ENCODE measurements at places on chromosomes 3 and 15. TPM values are rescaled to one million over a fixed set of nuclear protein-coding genes. Genes with fewer than 3 reads are reported as not detected.

The PHC3 gene
- 57.7 TPM for total RNA-seq

The ZNF660 gene
- total RNA-seq, result 0.21 TPM

- DNase-seq, result no peak
- H3K4me3 ChIP-seq, result no peak overlapping the region
- no peaks in the 10 kb centered on the region for H3K4me1 ChIP-seq
- peaks cover 3% of the 10 kb centered on the region for H3K27me3 ChIP-seq
These were observed 26.3 kb downstream of the COL6A6 start for GRCh38 chr3:130543322-130543721.

DNA sequence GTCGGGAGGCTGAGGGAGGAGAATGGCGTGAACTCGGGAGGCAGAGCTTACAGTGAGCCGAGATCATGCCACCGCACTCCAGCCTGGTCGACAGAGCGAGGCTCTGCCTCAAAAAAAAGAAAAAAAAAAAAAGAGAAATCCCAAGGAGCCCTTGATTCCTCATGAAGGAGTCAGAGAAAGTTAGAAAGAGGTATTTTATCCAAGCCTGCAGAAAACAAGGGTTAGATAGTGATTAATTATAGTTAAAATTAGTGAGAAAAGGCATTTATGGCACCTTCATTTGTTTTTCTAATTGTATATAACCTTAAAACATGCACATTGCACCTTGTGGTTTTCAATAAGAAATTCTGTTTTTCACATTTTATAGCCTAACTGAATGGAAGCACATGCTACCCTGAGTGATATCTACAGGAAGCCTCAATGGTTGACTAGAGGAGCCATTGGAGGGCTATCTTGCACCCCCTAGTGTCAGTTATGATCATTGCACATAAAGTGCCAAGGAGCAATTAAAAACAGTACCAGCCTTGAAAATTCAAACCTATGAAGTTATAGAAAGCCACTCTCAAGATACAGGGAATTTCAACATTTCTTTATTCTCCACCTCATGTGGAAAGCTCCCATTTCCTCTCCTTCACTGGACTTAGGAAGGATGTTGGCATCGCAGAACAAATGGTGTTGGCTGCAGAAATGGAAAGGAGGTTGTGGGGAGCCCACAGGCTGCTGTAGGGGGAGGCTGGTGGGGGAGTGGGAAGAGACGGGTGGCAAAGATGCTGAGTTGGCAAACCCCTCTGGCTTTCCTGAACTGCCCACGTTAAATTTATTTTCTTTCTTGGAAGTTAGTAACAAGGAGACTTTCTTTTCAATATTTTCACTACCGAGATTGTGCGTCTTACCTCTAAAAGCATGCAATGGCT is 48.5 kb downstream of the ITGA11 start:
- peak; percentile 25 for DNase-seq
- H3K27me3 ChIP-seq, result peaks cover 3% of the 10 kb centered on the region
- H3K4me1 ChIP-seq, result peaks cover 18% of the 10 kb centered on the region
- H3K36me3 ChIP-seq, result no peaks in the 10 kb centered on the region
- no peak overlapping the region for H3K27ac ChIP-seq
- H3K4me3 ChIP-seq, result no peak overlapping the region

The SLC12A8 gene
- 1.1 TPM for total RNA-seq

DNA sequence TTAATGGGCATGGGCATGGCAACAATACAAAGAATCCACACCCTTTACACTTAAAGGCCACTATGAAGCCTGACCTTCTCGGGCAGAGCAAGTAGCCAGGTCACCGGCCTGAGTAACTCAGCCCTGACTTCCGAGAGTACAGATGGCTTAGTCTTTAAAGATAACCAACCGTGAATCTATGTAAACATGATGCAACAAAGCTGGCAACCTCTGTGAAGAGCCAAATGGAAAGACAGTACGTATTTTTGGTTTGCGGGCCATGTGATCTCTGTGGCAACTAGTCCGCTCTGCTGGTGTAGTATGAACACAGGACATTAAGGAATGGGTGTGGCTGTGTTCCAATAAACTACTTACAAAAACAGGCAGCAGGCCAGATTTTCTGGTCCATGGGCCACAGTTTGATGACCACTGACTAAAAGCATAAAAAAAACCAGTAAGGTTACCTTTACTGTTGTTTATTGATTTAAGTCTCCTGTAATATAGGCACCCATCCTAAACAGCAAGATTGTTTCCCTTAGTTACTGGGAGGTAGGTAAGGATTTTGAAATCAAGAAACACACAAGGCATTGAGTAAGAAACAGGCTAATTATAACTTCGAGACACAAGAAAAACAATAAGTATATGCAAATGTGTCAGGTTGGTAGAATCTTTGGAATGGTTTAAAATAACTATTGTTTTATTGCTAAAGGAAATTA is 14.5 kb downstream of the RIOX2 start:
- H3K36me3 ChIP-seq, result peaks cover 60% of the 10 kb centered on the region
- H3K4me3 ChIP-seq, result no peak overlapping the region
- H3K27me3 ChIP-seq, result no peaks in the 10 kb centered on the region
- no peak for DNase-seq
- peaks cover 44% of the 10 kb centered on the region for H3K4me1 ChIP-seq

DNA sequence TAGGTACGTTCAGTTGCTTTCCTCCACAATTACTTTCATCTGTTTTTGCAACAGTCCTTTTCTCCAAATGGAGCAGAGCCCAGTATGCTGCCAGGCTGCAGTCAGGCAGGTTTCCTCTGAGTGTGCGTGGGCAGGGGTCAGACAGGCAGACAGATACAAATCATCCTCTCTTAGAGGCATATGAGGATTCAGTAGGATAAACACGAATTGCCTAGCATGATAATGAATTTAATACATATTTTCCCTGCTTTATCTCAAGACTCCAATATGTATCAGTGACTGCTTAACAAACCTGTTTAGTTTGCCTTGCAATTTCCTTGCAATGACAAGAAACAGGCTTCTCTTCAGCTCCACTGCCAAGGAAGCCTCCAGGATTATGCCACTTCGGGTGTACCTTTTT is 140.7 kb upstream of the NR2E3 start:
- H3K27ac ChIP-seq, result no peak overlapping the region

The HACL1 gene
- 21.4 TPM for total RNA-seq

DNA sequence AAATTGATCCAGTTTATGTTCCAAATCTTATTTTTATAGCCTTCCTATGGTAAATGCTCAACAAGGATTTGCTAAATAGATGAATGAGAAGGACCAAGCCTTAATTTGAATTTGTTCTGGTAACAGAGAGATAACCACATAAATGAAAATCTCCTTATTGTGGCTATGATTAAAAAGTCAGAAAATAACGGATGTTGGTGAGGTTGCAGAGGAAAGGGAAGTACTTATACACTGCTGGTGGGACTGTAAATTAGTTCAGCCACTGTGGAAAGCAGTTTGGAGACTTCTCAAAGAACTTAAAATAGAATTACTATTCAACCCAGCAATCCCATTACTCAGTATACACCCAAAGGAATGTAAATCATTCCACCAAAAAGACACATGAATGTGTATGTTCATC is 26.2 kb downstream of the AAGAB start:
- peaks cover 41% of the 10 kb centered on the region for H3K36me3 ChIP-seq
- no peaks in the 10 kb centered on the region for H3K27me3 ChIP-seq
- no peak overlapping the region for H3K27ac ChIP-seq
- no peak for DNase-seq
- H3K4me1 ChIP-seq, result peaks cover 11% of the 10 kb centered on the region
- no peak overlapping the region for H3K4me3 ChIP-seq

The POMGNT2 gene
- 8.3 TPM for total RNA-seq

The KBTBD13 gene
- total RNA-seq, result not detected

GRCh38 chr15:59618406-59618805 is 6.8 kb downstream of the GCNT3 start:
- H3K27ac ChIP-seq, result no peak overlapping the region
- H3K36me3 ChIP-seq, result no peaks in the 10 kb centered on the region
- peaks cover 20% of the 10 kb centered on the region for H3K27me3 ChIP-seq
- DNase-seq, result no peak

The ITPKA gene
- 2.8 TPM for total RNA-seq

DNA sequence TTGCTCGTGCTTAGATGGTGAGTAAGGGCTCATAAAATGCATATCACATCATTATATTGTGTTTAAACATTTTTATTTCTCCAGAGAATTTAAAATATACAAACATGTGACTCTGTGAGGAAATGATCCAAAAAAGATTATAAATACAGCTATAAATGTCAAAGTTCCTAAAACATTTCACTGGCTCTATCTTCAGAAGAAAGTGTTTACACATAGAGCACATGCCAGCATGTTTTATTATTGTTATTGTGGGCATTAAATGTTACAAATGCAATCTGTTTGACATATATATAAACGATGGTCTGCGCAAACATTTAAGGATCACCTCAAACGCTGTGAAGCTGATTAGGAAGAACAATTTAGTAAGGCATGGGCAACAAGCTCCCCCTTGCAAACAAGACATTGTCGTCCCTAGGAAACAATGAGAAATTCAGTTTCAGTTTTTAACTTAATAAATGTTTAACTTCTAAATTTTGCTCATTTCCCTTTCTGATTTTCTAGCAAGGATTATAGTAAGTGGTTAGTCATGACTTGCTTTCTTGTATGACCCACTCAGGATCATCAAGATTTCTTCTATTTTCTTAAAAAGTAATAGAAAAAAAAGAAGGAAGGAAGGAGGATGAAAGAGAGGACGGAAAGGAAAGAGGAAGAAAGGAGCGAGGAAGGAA is 207.5 kb downstream of the SATB1 start:
- H3K36me3 ChIP-seq, result no peaks in the 10 kb centered on the region
- no peak for DNase-seq
- no peak overlapping the region for H3K27ac ChIP-seq

GRCh38 chr15:88179562-88179961 is 77.0 kb downstream of the NTRK3 start:
- no peaks in the 10 kb centered on the region for H3K36me3 ChIP-seq
- no peak overlapping the region for H3K27ac ChIP-seq
- no peaks in the 10 kb centered on the region for H3K4me1 ChIP-seq
- H3K27me3 ChIP-seq, result no peaks in the 10 kb centered on the region
- DNase-seq, result no peak

The GABRA5 gene
- total RNA-seq, result not detected

DNA sequence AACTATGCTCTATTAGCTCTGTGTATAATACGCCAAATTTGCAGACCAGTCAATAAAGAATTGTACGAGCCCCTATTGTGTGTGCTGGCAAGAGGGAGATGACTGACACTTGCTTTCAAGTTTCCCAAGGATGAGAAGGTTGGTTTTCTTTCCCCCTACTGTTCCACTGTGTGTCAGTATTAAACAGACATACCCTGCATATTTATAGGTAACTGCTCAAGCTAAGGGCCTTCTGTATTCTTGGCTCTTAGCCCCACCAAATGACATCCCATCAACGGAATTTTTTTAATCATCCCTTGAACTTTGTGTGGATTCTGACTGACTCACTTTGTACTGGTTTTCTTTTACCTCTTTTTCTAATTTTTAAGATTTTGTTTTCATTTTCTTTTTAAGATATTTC is 60.6 kb upstream of the GYG1 start:
- H3K27ac ChIP-seq, result no peak overlapping the region
- no peak for DNase-seq
- H3K4me3 ChIP-seq, result no peak overlapping the region
- no peaks in the 10 kb centered on the region for H3K4me1 ChIP-seq
- H3K36me3 ChIP-seq, result no peaks in the 10 kb centered on the region

The GPR27 gene
- total RNA-seq, result 0.70 TPM

- H3K36me3 ChIP-seq, result peaks cover 12% of the 10 kb centered on the region
- no peak overlapping the region for H3K4me3 ChIP-seq
- H3K27me3 ChIP-seq, result no peaks in the 10 kb centered on the region
- H3K4me1 ChIP-seq, result peaks cover 34% of the 10 kb centered on the region
These were observed 2.2 kb downstream of the JMJD7 start for GRCh38 chr15:41829959-41830646.

Data from activated T-helper 1 cell treated with anti-CD3 and anti-CD28 coated beads, Interleukin-12 subunit alpha, Interleukin-12 subunit beta, Interleukin-2, Interleukin-4 antibody, amounts not matched to agents 30 ng/mL and 10 ng/mL and 1 ng/mL, durations not matched to agents 14 hours and 24 hours and 36 hours (primary cell).